ENCODE measurements at places on chromosomes 5 and 9. TPM values are rescaled to one million over a fixed set of nuclear protein-coding genes. Genes with fewer than 3 reads are reported as not detected.

Gene ASS1
- 9.5 TPM for total RNA-seq

Gene PCDHGA8
- 1.4 TPM for total RNA-seq

Gene ROPN1L
- 0.68 TPM for total RNA-seq

Gene EDIL3
- 1.5 TPM for total RNA-seq
